ENCODE measurements at places on chromosomes 1 and 21. TPM values are rescaled to one million over a fixed set of nuclear protein-coding genes. Genes with fewer than 3 reads are reported as not detected.

Gene MAN1C1
- 0.21 TPM for total RNA-seq

Gene MYBPH
- not detected for total RNA-seq

Gene SCMH1
- 13.9 TPM for total RNA-seq

Gene CNR2
- 0.02 TPM for total RNA-seq

Gene AMY1B
- total RNA-seq = not detected

Gene BACE2
- 22.3 TPM for total RNA-seq

Gene ANXA9
- total RNA-seq = 1.00 TPM

Gene FALEC
- total RNA-seq = not detected

Gene SPATA1
- 1.3 TPM for total RNA-seq

All from A549 treated with GW870086 at 1 μM for 4 hours (cell line).